Endothelial cell (in vitro differentiated cells): ENCODE measurements at places on chromosomes 6 and 20.

- DNase-seq = no peak
Measured at GRCh38 chr6:169222126-169222525, 31.5 kb downstream of the THBS2 start.

DNA sequence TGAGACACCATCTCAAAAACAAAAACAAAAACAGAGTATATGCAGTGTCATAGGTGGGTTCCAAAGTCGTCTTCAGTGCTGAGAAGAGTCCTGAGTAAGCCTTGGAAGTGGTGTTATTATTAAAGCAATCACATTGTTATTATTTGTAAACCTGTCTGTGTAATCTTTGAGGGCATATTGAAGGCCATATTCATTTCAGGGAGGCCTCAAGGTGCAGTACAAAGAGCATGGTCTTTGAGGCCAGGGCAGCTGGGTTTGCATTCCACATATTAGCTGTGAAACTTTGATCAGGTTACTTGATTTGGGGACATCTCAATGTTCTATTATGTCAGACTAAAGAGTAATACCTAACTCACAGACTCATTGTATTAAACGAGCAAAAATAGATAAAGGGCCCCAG is 139.3 kb upstream of the SOX4 start:
- DNase-seq = no peak

DNA sequence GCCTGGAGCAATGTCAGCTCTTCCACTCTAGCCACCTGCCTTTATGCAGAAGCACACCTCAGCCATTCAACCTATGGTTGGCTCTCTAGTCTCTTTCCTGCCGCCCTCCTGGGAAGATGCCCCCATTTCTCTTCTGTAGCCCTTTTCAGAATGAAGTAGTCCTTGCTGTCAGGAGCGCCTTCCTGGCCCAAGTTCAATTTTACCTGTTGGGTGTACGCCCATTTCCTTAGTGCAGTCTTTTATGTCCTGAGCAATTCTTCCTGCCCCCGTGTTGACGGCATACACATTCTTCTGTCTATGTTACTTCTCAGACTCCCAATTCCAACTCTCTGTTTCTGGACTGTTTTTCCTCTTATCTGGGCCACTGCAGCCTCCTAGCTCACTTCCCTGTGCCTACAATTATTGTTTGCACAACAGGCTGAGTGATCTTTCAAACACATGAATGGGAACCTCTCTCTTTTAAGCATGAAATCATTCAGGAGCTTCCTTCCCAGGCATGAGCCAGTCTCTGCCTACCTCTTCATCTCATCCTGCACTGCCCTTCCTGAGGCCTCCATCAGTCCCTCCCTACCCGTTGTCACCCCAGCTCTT is 389.2 kb downstream of the CD83 start:
- DNase-seq = no peak

- DNase-seq = no peak
Measured at GRCh38 chr6:35710241-35710847, 21.6 kb upstream of the FKBP5 start.

GRCh38 chr6:120260636-120261035 is 911.1 kb upstream of the MAN1A1 start:
- no peak for DNase-seq

GRCh38 chr20:58133020-58133808 is 95.2 kb downstream of the ANKRD60 start:
- DNase-seq = no peak

GRCh38 chr6:111113336-111114086 is 26.2 kb downstream of the SLC16A10 start:
- no peak for DNase-seq

- no peak for DNase-seq
Measured at GRCh38 chr20:57259121-57259937, 7.1 kb downstream of the BMP7 start.

DNA sequence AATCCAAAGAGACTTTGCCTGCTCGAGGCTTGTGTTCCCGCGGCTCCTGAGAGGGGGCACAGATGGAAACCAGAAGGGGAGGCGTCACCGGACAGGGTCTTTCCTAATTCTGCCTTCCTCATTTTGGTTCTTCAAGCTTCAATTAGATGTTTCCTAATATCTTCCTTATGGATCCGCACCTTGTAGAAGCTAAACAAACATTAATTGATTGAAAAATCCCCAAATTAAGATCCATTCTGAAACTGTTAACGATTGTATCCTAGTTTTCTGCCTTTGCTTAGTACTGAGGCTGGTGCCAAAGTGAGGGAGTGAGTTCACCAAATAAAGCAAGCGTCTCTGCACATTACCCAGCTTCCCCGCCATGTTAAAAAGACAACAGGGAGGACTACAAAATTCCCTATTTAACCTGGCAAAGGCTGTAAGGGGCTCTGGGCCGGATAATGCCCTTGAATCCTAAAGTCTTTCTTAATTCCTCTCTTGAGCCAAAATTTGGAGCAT is 123.2 kb downstream of the GPX5 start:
- DNase-seq = no peak

DNA sequence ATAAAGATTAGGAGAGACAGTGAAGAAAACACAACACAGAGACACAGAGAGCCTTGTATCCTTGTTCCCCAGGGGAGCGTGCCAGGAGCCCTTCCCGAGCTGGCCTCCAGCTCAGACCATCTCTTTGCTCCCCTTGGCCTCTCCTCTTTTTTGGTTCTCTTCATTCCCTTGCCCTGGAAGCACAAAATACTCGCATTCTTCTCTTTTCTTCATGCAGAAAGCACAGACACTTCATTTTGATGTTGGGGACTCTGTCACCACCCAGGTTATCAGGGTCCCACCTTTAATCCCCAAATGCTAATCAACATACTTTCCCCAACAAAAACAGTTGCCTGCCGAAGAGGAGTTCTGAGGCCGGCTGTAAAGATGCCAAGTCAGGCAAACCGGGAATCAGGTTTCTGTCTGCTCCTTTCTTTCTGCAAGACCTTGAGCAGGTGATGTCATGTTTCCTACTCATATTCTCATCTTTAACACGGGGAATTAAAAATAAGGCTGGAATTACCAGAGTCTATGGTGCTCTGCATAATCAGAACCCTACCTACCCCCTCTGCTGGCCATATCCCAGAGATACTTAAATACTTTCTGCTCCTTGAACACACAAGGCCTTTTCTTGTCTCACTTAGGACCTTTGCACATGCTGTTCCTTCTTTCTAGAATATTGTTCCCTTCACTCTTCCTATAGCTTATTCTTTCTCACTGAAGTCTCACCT is 21.7 kb downstream of the TGM6 start:
- DNase-seq = no peak

DNA sequence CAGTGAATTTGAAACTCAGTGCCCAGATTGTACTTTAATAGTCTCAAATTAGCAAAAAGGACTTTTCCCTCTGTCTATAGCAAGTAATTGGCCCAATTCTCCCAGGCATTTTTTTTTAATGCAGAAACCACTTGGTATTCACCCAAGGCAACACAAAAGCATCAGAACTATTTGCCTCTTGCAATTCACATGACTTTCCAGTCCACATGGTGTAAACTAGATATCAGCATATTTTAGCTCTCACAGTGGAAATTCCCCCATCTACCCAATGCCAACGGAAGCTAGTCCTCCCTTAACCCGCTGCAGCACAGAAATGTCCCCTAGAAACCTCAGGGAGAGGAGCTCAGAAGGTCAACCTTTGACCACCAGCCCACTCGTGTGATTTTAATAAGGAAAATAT is 103.4 kb upstream of the CDYL start:
- DNase-seq = no peak

DNA sequence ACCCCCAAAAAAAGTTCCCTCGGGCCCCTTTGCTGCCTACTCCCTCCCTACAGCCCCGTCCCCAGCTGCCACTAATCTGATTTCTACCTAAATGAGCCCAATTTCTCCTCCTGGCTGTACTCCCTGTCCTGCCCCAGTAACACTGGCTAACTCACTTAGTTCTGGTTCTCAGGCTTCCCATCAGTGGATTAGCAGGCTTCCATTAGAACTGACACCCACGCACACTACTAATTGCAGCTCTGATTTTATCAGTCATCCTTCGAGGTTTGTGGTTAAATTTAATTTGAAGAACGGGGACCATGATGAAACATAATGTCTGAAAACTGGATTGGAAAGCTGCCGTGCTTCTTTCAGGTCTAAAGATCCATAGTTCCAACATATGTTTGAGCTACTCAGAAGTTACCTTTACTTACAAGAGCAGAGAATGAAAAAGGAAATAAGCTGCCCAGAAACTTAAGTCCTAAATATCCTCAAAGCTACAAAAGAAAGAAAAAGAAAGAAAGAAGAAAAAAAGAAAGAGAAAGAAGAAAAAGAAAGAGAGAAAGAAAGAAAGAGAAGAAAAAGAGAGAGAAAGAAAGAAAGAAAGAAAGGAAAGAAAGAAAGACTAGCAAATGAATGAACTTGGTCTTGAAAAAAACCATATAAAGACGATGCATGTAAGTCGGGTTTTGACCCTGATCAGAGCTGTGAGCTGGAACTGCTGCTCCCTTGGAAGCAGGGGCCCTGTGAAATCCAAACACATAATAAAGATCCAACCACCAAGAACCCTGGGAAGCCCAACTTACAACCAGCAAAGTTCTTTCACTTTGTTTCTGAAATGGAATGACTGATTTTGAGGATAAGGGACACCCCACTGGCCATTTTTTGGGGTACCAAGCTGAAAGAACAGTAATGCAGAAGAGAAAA is 51.7 kb downstream of the CNKSR3 start:
- DNase-seq = no peak

- DNase-seq = no peak
Measured at GRCh38 chr6:107956586-107957307, 1.3 kb downstream of the SEC63 start.

- DNase-seq = no peak
Measured at GRCh38 chr6:111894951-111895350, 21.7 kb upstream of the FYN start.

GRCh38 chr6:158408552-158409130 is 96.4 kb downstream of the TULP4 start:
- peak; percentile 9 for DNase-seq

DNA sequence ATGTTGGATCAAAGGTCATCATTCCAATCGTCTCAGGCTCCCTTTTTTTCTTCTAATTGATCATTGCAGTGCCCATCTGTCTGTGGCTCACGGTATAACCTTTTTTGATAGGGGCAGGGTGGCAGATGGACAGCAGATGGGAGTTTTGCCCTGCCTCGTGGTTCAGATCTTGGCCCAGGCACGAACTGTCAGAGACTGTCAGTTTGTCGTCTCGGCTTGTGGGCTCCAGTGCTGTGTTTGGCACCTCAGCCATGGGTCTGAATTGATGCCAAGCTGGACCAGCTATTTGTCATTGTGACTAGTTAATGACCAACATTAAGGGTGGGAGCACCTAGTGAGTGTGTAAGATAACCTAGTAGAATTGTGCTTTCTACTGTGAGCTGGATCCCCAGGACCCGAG is 197.6 kb downstream of the PRL start:
- DNase-seq = no peak

- no peak for DNase-seq
Measured at GRCh38 chr6:130859161-130859867, 32.1 kb downstream of the SMLR1 start.

DNA sequence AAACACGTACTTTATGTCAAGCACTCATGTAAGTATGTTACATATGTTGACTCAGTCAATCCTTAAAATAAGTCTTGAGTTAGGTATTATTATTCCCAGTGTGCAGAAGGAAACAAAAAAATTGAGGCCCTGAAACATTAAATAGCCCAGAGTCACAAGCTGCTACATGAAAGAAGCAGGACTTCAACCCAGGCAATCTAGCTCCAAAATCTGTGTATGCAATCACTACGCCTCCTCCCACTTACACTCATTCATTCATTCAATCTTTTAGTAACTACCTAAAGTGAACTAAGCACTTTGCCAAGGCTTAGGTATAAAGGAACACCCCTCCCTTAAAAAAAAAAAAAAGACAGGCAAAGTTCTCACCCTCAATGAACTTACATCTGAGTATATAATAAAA is 9.3 kb downstream of the ARHGAP18 start:
- DNase-seq = no peak

- DNase-seq = no peak
Measured at GRCh38 chr6:20868397-20869096, 334.3 kb downstream of the CDKAL1 start.

DNA sequence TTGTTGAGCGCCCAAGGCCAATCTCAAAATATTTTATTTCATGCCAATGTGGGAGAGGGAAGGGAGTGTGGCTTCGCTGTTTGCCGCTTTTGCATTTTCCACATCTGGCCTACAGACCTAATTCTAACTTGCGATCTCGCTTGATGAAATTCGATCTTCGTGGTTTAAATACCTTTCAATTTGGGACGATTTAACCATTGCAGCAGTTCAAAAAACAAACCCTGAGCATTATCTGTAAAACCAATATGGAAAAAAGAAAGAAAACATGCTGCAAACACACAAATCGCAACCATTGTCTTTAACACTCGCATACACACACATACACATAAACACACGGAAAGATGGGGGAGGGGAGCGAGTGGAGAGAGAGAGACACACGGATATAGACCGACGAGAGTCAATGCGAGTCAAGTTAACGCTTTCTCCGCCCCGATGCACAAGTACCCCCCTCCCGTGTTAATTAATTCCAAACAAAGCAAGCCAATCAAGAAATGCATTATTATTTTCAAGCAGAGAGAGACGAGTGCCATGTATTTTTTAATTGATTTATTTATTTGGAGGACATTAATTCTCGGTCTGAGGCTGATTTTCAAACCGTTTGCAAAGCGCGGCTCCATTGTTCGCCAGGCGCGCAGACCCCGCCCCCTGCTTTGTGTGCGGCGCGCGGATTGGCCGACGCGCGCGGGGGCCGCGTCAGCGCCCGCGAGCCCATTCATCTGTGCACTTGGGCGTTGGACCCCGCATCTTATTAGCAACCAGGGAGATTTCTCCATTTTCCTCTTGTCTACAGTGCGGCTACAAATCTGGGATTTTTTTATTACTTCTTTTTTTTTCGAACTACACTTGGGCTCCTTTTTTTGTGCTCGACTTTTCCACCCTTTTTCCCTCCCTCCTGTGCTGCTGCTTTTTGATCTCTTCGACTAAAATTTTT is at the start of gene MARCKS:
Gene MARCKS (plus strand): TSS at position 721 of the 931 bp plus-strand sequence. CDS start 401 bp downstream, outside the sequence.
- DNase-seq = peak; percentile 88

- DNase-seq = no peak
Measured at GRCh38 chr6:142800240-142800639, 144.7 kb downstream of the HIVEP2 start.

GRCh38 chr20:61303675-61304074 is 51.6 kb downstream of the CDH4 start:
- DNase-seq = no peak
